ENCODE measurements at places on chromosomes 1 and 21.

DNA sequence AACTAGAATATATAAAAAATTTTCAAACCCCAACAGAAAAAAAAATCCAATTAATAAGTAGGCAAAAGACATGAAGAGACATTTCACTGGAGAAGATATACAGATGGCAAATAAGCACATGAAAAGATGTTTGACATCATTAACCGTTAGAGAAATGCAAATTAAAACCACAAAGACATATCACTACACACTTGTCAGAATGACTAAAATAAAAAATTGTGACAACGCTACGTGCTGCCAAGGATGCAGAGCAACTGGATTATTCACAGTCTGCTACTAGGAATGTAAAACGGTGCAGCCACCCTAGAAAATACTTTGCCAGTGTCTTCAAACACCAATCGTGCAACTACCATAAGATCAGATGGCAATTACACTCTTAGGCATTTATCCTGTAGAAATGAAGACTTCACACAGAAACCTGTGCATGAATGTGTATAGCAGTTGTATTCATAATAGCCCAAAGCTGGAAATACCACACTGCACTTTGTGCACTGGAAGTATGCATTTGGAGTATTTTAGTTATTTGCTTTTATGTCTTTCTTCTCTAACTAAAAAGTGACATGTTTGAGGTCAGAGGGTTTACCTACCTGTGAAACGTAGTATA, 75.3 kb upstream of the PALMD start:
- no peak for DNase-seq

GRCh38 chr1:192639607-192640368, 3.8 kb downstream of the RGS13 start:
- no peak for DNase-seq

GRCh38 chr1:211623515-211623914, 44.6 kb upstream of the SLC30A1 start:
- DNase-seq, result no peak

- DNase-seq, result no peak
These were observed 55.7 kb downstream of the LRRC8C start for GRCh38 chr1:89688607-89689006.

DNA sequence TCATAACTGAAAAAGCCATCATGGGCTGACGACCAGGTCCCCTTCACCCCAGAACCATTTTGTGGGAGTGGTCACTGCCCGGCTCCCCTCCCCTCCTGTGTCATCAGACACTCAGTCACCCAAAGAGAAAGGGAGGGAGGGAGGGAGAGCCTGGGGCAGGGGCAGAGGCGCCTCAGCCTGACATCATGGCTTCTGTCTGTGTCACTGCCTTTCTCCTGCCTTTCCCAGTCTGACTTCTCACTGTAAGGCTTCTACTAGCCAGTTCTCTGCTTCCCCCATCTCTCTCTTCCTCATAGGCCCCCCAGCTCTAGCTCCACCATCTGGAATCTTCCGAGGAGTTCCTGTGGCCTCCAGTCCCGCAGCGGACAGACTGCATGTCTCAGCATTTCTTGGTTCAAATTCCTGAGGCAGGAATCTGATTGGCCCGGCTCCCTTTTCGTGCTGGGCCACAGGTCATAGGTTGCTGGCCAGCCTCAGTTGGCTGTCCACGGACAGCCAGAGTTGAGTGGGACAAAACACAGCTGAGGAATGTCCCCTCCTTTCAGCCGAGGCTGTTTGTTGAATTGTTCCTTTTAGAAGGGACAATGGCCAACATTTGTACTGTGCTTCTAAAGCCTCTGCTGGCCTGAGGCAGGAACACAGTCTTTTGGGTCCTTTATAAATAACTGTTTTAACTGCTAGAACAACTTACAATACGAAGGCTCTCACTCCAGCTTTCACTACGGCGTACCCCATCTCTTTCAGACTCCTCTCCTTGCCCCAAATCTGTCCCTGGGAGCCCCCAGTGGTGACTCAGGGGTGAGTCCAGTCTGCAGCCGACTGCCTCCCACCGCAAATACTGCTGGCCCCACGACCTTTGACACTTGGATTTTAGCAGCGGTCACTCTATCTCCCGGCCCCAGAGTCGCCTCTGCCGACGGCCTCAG, 18.7 kb upstream of the KANK4 start:
- no peak for DNase-seq

DNA sequence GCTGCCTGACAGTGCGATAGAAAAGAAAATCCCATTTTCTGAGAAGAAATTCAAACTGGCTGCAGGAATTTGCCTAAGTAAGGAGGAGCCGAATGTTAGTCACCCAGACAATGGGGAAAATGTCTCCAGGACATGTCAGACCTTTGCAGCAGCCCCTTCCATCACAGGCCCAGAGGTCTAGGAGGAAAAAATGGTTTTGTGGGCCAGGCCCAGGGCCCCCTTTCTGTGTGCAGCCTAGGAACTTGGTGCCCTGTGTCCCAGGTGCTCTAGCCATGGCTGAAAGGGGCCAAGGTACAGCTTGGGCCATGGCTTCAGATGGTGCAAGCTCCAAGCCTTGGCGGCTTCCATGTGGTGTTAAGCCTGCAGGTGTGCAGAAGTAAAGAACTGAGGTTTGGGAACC, 14.6 kb downstream of the ZBTB21 start:
- no peak for DNase-seq

Data from NK-92 treated with Interleukin-12 subunit alpha and Interleukin-12 subunit beta, amount 100 ng/mL, for 24 hours (cell line).